Activated CD4-positive, alpha-beta memory T cell treated with anti-CD3 and anti-CD28 coated beads for 36 hours (primary cell): ENCODE measurements at places on chromosomes 1 and 21. TPM values are rescaled to one million over a fixed set of nuclear protein-coding genes. Genes with fewer than 3 reads are reported as not detected.

DNA sequence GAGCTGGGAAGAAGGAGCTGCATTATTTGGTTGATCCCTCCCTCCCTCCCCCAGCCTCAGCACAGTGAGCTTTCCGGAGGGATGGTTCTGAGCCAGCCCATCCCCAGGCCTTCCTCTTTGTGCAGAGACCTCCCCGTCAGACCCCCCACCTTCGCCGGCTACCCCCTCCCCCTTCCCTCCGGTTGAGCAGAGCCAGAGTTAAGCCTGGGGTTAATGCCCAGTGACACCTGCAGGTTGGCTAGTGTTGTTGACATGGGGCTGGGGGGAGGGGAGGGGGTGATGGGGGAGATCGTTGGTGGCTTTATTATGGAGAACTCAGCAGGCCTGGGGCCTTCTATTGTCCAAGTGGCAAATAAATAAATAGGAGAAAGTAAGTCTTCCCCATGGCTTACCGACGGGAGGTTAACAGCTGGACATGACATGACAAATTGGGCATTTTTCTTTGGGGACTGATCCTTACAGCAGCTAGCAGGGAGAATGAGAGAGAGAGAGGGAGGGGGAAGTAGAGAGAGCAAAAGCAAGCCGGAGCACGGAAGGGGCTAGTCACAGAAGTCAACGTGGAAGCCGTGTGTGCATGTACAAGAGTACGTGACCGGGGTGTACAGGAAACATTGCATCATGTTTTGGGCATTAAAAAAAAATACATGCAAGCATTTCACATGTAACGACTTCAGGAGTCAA, 131.1 kb downstream of the TMEM53 start:
- no peak for DNase-seq

DNA sequence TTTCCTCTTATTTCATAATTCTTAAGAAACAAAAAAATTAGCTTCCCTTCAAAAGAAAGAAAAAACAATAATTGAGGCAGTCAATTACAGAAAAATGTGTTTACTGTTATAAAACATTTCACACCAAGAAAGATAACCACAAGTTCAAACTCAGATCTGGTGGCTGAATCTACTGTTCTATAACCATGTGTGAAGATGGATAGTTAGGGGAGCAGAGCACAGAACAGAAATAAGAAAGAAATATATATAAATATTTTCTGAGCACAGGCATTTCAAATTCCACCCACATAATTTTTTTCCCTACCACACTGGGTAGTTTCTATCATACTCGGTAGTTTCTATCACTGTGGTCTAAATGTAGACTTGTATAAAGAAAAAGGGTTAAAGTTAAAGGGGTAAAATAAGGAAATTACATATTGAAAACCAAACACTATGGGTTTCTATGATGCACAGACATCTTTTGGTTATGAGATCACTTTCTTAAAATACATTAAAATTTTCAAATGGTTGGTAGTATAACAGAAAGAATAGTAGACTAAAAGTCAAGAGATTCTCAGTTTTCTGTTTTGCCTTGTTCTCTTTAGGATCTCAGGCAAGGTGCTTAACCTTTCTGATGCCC, 10.8 kb downstream of the LYST start:
- DNase-seq: no peak

DNA sequence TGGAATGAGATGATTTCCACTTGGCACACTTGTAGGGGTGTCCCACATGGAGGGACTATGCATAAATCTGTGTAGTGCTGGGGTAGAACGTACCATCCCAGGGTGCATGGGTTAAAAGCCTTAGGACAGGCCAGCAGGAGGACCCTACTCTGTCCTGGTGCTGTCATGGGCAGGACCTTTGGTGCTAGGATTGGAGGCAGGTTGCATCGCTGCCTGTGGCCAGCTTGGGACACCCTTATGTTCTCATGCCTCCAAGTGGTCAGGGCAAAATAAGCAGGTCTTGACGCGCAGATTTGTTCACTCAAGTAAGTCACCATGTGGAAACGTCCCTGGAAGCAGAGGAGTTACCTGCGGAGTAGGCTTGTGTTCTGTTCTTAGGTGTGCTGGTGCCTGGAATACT, 49.5 kb upstream of the RAB3GAP2 start:
- no peak for DNase-seq

- DNase-seq: peak; percentile 62
These were observed 8.3 kb upstream of the TNFRSF1B start for GRCh38 chr1:12158357-12159092.

DNA sequence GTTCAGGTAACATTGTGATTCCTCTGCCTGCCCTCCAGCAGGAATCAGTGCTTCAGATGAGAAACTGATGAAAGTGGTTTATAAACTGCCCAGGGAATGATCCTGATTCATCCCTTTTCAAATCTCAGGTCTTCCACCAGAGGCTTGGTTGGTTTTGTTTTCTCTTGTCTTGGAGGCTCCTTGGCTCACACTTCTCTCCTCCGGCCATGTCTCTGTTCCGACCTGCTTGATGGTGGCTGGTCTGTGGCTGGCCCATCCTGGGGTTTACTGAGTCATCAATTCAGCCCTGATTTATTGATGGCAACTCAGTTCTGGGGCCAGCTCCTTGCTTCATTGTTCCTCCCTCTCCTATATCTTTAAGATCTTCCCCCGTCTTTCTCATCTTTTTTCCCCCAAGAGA, 56.6 kb upstream of the SLC2A1 start:
- no peak for DNase-seq

FNDC5 gene
- not detected for total RNA-seq

DNA sequence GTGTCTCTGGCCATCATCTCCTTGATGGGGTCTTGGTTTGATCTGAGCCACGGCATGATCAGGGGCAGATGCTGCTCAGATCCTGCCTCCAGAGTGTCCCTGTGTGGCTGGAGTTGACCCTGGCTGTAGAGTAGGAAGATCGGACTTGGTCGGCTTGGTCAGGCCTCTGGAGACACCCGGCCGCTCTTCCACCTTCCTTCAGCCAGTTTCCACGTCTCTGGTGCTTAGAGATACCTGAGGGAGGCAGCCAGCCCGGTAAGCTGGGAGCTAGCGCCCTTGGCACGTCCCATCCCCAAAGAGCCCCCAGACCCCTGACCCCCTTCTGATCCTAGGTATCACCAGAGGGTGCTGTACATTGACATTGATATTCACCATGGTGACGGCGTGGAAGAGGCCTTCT, 8.8 kb downstream of the MARCKSL1 start:
- DNase-seq: no peak

- DNase-seq: peak; percentile 89
These were observed 14.1 kb upstream of the NUAK2 start for GRCh38 chr1:205335692-205336091.

DNA sequence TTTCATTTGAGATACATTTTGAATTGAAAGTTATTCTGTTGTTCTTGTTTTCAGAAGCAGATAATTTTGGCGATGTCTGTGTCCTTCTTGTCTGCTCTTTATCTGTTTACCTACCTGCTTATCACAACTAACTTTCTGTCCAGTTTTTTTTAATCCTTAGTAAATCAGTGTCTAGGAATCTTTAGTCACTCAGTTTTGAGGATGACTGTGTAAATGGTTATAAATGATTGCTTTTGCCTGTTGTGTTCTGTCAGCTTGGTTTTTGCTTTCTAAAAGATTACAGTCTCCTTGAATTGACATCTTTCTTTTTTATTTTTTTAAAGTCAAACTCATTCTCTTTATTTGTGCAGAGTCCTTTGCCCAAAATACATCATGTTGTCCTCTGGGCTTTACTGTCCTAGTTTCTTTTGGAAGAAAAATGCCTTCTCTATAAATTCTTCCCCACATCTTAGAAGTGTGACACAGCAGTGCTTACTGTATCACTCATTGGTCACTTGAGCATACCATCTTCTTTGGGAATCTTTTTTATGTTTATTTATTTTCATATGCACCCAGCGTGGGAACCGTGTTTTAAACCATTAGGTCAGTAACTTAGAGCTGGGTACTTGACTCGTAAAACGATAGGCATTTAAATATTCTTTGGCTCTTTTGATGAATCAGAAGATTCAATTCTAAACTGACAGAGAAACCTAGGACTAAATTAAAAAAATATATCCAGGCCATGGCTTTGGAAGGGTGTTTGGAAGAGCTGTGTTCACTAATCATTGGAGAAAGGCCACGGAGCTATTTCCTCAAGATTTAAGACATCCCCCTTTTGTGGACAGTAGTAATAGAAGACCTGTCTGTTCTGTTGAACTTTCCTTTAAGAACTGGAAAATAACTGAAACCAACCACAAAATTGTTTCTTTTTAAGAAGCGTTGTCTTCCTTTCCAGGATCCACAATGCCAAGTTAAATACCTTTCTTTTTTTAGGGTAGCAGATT, 20.9 kb downstream of the LAMC1 start:
- no peak for DNase-seq

- no peak for DNase-seq
These were observed 59.9 kb downstream of the CYYR1 start for GRCh38 chr21:26513212-26513611.

DYRK1A gene
- 51.1 TPM for total RNA-seq

DNA sequence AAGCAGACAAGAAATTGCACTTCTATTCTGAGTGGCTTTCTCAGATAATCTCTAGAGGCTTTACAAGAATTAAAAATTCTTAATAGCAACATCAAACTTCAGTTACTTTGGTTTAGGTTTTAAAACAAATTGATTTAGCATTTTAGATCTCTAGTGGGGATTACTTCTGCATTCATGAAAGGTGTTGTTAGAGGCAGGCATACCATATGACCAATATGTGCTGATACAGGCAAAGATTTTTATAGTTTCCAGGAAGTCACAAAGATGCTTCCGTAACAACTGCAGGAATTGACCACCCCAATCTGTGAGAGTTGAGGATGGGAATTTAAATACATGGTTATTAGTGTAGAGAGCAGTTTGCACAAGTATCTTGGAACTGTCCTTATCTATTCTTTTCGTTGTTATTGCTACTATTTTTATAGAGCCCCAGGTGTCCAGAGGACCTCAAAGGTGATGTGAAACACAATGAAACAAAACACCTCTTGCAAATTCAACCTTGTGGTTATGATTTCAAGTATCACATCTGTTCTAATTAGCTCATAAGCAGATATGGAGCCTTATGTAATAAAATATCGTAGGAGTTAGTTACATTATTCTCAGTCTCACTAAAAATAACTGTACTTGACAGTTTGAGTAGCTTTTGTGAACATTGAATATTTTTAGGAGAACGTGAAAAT, 512.7 kb upstream of the ADGRL4 start:
- no peak for DNase-seq

GRCh38 chr21:34800797-34801518, 132.2 kb downstream of the CLIC6 start:
- no peak for DNase-seq

GRCh38 chr1:78165816-78166215, 120.0 kb downstream of the GIPC2 start:
- DNase-seq: no peak

DNA sequence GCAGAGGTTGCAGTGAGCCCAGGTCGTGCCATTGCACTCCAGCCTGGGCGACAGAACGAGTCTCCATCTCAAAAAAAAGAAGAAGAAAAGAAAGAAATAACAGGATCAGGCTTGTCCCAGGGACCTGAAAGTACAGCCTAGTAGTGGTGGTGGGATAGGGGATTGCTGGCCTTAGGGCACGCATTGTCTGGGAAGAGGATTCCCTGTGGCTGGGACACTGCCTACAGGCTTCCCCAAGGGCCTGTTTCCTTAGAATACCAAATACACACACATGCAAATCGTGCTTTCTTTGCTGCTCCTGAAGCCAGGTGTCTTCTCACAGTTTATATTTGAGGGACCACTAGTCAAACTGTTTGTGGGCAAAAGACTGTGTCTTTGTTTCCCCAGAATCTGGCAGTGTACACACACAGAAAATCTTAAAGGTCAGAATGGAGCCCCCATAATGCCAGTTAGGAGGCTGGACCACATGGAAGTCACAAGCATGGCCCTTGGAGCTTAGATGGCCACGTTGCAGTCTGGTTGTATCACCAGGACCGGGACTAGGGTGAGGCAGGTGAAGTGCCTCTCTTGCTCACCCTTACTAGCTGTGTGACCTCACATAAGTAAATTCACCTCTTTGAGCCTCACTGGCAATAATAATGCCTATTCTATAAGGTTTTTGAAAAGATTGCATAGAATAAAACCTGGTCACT, 12.7 kb upstream of the ASAP3 start:
- no peak for DNase-seq

GRCh38 chr21:39011911-39012310, 171.3 kb downstream of the PSMG1 start:
- DNase-seq: no peak

CENPF gene
- 92.4 TPM for total RNA-seq

- no peak for DNase-seq
These were observed 26.2 kb downstream of the EXTL2 start for GRCh38 chr1:100868364-100868995.

COL18A1 gene
- total RNA-seq: 4.5 TPM

- DNase-seq: no peak
These were observed 15.3 kb downstream of the BECN2 start for GRCh38 chr1:241972703-241973369.
